AG08395 (cell line): ENCODE measurements at places on chromosomes 16 and 17.
A peak's percentile ranks its signal among the peaks of the same experiment; 100 is the strongest.

DNA sequence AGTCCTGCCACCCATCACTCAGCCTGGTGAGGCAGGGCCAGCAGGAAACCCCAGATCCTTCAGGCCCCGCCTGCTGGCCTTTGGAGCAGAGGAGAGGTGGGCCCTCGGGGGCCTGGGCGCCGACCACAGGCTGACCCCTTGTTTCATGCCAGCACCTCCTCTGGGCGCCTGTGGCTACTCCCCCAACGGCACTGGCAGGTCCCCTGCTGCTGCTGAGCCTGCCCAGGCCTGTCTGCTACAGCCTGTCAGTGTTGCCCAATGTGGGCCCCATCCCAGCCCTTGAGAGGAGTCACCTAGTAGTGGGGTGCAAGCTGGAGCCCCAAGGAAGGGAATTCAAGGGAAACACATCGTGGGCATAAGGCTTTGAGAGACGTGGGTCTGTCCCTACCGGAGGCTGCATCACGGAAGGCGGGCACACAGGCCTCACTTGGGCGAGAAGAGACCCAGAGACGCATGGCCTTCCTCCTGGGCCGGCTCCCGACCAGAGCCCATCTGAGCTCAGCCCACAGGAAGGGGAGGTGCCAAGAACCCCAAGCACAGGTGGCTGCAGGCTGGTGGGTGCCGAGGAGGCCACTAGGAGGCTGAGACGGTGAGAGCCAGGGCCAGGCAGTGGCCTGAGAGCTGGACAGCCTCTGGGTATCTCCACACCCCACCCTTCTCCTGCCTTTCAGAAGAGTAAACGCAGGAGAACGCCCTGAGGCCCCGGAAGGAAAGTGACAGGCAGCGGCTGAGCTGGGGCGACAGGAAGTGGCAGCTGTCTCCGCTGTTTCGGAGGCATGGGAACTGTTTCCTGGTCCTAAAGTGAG, 8.0 kb upstream of the FASN start:
- peak; percentile 60 for DNase-seq

- no peak for DNase-seq
Observed at GRCh38 chr17:40843242-40843641, 20.8 kb upstream of the KRT10 start.

DNA sequence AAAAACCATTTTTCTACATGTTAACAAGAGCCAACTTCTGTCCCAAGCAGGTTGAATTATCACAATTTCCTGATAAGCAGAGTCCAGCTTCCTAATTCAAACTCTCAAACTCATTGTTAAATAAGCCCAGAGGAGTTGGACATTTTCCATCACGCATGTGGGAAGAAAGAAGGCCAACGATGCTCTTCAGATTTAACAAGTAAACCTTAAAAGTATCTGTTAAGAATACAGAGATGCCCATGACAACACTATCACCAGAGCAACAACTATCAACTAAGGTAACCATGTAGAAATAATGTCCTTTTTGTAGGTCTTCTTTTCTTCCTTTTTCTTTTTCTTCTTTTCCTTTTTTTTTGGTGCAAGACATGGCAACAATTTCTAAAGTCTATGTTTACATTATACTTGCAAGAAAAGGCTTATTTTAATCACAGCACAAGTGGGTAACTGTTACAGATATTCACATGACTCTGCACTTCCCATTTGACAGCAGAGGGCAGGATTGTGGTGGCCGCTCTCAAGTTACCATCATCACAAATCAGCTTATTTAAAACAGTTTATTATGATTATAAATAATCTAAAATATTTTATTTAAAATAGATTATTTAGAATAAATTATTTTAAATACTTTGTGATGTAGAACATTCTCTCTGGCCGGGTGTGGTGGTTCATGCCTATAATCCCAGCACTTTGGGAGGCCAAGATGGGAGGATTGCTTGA, 35.7 kb upstream of the DHRS7B start:
- DNase-seq = no peak

GRCh38 chr17:3691617-3692067, 4.3 kb downstream of the P2RX5 start:
- no peak for DNase-seq

DNA sequence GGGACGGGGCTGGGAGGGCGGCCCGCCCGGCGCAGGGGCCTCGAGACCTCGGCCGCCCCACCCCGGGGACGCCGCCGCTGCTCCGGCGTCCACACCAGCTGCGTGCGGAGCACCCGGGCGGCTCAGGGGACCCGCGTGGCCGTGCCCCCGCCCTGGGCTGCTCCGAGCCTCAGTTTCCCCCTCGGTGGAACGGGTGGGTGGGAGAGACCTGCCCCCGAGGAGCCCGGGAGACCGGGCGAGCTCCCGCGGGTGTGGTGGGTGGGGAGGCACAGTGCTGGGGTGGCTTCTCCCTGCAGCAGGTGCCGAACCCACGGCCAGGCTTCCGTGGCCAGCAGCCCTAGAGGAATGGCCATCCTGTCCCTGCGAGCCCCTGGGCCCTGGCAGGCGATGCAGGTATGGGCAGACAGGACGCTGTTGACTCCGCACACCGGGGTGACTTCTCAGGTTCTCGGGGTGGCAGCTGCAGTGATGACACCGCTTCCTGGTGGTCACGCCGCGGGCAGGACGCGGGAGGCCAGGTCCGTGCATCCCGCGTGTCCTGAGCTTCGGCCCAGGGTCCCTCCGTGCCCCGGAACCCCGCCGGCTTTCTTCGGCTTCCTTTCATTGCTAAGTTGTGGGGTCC, 677 bp downstream of the DEF8 start:
- no peak for DNase-seq

- no peak for DNase-seq
Observed at GRCh38 chr17:33785281-33785680, 469.8 kb upstream of the CCL2 start.
